Activated naive CD8-positive, alpha-beta T cell treated with anti-CD3 and anti-CD28 coated beads for 36 hours (primary cell): ENCODE measurements at places on chromosomes 11 and 22.
A peak's percentile ranks its signal among the peaks of the same experiment; 100 is the strongest.

DNA sequence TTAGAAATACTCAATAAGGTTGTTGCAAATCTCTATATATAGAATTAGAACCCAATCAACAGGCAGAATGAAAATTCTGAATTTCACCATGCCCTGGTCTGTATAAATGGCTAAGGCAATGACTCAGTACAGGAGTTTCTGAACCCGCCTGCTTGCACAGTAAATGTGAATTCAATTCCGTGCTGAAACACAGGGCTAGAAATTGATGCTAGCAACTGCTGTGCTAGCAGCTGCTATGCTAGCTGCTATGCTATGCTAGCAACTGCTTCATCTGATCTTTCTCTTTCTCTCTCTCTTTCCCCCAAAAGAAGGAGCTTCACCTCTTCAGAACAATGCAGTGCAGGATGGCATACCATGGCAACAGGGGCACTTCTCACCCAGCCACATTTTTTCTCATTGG, 9.7 kb upstream of the OR52J3 start:
- DNase-seq = no peak

- no peak for DNase-seq
Observed at GRCh38 chr11:15519124-15519791, 404.5 kb downstream of the INSC start.

GRCh38 chr11:86800960-86801272, 574 bp downstream of the PRSS23 start:
- no peak for DNase-seq

- DNase-seq = no peak
Observed at GRCh38 chr11:72833811-72834493, 19.7 kb downstream of the ATG16L2 start.

DNA sequence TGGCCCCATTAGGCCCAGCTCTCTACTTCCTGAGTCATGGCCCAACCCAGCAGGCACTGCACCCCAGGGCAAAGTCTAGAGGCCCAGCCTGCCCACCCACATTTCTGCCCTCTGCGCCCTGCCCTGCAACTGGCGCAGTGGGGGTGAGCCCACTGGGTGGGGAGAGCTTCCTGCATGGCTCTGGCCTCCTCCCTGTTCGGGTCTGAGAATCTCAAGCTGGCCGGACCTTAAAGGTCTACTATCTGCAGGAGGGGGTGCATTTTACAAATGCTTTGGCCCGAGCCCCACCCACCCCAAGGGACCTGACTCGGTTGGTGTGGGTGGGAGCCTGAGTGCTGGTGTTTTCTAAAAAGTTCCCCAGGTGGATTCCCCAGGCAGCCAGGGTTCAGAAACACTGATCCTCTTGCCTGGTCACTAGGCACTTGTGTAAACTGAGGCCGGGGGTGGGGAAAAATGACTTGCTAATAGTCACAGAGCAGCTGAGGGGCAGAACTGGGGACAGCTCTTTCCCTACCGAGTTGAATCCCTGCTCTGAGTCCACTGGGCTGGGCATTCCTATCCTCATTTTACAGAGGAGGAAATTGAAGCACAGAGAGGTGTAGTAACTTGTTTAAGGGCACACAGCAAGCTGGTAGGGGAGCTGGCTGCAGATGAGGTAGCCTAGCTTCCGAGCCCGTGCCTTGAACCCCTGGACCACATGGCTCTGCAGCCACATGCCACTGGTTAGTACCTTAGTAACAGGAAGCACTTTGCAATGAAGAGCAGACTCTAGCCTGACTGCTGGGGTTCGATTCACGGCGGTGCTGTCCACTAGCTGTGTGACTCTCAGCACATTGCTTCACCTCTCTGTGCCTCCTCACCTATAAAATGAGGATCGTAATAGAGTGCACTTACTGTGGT, 36.3 kb downstream of the CD82 start:
- DNase-seq = peak; percentile 31

DNA sequence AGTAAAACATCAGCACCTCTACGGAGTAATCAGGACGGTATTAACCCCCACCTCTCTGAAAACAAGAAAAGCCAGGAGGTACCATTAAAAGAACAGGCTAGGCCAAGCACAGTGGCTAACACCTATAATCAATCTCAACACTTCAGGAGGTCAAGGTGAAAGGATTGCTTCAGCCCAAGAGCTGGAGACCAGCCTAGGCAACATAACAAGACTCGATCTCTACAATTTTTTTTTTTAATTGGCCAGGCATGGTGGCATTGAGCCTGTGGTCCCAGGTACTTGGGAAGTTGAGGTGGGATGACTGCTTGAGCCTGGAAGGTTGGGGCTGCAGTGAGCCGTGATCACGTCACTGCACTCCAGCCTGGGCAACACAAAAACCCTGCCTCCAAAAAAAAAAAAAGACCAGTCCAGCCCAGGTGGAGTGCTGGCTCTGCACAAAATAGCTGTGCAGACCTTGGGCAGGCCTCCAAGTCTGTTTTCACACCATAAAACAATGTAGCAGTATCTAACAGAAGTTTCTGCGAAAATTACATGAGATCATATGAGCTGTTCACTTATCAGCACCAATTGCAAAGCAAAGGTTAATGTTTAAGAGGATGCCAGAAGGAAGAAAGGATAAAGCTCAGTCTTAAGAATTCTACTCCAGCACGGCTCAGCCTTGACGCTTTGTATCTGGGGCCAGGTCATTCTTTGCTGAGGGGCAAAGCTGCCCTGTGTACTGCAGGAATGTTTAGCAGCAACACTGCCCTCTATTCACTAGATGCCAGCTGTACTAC, 14.8 kb downstream of the CHKA start:
- DNase-seq = no peak

- peak; percentile 30 for DNase-seq
Observed at GRCh38 chr22:39612811-39613548, 42.4 kb downstream of the CACNA1I start.

GRCh38 chr11:131571571-131571970, 201.2 kb downstream of the NTM start:
- no peak for DNase-seq

- no peak for DNase-seq
Observed at GRCh38 chr11:72653649-72654048, 20.6 kb downstream of the PDE2A start.

DNA sequence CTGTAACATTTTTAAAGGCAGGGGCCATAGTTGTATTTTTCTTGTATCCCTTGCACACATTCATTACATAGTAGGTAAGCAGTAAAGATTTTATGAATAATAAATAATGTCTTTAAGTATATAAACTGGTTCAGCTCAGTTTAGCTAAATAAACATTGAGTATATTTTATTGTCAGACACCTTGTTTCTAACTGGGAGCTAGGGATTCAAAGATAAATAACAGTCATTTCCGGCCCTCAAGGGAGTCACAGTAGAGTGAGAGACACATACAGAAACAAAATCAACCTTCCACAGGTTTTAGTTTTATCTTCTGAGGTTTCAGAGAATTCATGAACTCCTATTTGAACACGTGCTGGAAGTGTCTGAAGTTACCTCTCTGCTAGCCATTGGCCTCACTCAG, 760.2 kb downstream of the DLG2 start:
- no peak for DNase-seq

- DNase-seq = no peak
Observed at GRCh38 chr11:17992916-17993315, 19.9 kb downstream of the SERGEF start.

- DNase-seq = no peak
Observed at GRCh38 chr11:78085972-78086371, 6.3 kb upstream of the NDUFC2 start.

GRCh38 chr22:18113680-18114394, 3.2 kb downstream of the TUBA8 start:
- DNase-seq = no peak

DNA sequence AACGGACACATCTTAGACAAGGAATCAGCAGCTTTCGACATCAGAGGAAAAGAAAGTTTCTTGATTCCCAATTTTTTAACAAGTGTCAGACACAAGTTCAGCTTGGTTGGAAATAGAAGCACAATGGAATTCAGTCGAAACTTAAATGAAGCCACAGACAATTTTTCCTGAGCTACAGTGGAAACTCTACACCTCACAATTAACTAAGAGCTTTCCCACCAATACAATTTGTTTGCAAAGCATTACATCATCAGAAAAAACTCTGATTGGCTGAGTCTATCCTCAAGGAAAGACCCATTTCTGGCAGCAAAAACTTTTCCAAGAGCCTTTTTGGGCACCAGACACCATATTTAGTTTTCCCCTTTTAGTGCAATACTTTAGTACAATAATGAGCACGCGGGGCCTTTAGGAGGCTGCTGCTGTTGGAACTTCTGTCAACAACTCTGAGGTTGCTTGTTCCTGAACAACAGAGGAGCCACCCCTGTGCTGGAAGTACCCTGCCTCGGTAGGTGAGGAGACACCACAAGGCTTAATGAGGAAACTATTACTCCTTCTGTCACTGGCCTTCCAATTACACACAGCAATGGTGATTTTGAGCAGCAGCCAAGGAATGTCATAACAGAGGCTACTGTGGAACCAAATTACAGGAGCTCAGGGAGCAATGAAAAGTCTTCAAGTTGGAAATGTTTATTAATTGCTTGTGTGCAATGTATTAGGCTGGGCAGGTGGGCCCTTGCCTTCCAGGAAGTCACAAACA, 61.9 kb upstream of the BARX2 start:
- no peak for DNase-seq

DNA sequence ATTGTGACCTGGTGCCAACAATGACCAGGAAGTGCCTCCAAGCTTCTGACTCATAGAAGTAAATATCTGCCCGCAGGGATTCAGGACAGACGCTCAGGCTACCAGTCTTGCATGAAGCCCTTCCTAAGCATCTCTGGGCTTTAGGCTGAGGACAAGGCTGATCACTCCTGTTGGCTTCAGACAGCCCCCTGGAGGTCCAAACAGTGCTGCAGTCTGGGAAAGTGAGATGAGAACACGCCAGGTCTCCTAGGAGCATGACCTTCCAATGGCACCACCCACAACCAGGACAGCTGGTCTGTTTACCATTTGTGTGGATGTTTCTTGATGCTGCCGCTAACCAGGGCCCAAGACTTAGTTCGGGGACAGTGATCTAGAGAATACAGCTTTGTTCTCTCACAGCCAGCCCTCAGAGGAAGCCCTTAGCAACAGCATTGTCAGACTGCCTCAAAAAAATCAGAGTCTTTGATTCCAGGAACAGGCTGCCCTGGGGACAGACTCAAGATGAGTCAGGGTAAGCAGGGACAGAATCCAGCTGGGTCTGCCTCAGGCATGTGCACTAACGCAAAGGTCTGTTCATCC, 111.2 kb downstream of the ZNF280B start:
- DNase-seq = no peak

- DNase-seq = no peak
Observed at GRCh38 chr11:2701898-2702434, 2.2 kb upstream of the KCNQ1OT1 start.

GRCh38 chr11:121636800-121637176, 184.0 kb upstream of the SORL1-AS1 start:
- DNase-seq = no peak

DNA sequence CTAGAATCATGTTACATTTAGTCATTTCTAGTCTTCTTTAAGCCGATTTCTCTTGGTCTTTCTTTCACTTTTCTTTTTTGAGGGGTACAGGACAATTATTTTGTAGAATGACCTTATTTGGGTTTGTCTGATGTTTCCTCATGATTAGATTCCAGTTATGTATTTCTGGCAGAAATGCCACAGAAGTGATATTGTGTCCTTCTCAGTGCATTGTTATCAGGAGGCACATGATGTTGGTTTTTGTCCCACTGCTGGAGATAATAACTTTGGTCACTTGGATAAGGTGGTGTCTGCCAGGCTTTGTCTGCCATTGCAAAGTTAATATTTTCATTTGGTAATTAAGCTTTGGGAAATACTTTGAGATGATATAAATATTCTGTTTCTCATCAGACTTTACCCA, 100.3 kb downstream of the RRM1 start:
- DNase-seq = no peak

DNA sequence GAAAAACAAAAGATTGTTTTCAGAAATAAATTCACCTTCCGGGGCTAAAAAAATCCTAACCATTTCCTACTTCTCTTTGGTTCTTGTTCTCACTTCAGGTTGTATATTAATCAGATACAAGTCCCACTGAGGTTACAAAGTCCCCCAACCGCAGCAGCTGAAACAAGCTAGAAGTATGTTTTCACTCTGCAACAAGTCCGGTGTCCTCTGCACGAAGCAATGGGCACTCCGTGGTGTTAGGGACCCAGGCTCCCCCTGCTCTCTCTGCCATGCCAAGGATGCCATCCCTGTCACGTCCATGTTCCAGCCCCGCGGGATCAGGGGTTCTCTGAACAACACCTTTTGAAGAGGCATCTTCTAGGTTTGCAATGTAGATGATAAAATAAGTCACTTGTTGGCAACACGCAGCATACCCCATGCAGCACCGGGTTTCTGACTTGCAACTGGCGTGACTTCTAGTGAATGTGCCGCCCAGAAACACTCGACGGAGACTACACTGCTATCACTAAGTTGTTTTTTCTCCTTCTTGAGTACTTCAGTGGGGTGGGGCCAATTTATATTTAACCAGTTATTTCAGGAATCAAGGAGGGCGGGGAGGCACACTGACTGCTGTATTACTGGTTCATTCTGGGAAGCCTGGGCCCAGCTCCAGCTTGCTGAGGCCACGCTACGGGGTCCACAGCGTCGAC, 25.4 kb upstream of the GSTP1 start:
- no peak for DNase-seq
